MG63 (cell line): ENCODE measurements at places on chromosomes 1 and 21.

- DNase-seq, result peak; percentile 64
These were observed 1.7 kb downstream of the TMCC2 start for GRCh38 chr1:205229399-205229871.

- peak; percentile 84 for DNase-seq
These were observed 30.6 kb upstream of the CTPS1 start for GRCh38 chr1:40948741-40949443.

GRCh38 chr1:99756598-99756997 is 9.8 kb downstream of the FRRS1 start:
- no peak for DNase-seq

GRCh38 chr1:90534663-90535295 is 182.3 kb downstream of the BARHL2 start:
- DNase-seq, result no peak

DNA sequence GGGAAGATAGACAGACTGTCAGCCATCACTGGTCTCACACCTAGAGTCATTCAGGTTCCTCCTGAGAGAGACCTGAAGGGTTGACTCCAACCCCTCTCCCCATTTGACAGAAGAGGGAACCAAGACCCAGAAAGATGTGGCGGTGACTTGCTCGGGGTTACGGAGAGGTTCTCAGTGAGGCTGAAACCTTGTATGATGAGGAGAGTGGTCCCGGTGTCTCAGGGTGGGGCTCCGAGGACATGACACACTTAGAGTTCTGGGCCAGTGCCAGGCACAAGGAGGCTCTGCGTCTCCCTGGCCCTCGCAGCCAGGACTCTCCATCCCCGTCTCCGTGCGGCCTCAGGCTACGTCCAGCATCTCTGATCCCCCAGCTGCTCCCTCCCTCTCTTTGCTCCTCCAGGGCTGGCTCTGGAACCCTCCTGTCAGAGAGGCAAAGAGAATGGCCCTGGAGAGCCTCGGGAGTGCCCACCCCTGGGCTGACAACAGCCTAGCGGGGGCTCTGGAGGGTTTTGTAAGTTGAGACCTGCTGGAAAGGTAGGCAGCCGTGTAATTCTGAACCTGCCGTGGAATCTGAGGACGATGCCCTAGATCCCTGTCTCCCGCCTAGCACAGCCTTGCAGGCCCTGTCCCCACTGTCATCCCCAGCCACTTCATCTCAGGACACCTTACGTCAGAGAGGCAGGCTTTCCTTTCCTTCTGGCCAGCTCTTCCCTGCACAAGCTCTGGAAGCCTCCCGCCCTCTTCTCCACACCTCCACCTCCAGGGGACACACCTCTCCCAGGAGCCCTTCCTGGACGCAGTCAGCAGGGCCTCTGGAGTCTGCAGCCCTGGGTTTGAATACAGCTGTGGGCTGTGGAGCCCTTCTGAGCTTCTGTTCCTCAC is 4.1 kb downstream of the EFHD2 start:
- no peak for DNase-seq
